ENCODE measurements at places on chromosomes 6 and 20. TPM values are rescaled to one million over a fixed set of nuclear protein-coding genes. Genes with fewer than 3 reads are reported as not detected.

DNA sequence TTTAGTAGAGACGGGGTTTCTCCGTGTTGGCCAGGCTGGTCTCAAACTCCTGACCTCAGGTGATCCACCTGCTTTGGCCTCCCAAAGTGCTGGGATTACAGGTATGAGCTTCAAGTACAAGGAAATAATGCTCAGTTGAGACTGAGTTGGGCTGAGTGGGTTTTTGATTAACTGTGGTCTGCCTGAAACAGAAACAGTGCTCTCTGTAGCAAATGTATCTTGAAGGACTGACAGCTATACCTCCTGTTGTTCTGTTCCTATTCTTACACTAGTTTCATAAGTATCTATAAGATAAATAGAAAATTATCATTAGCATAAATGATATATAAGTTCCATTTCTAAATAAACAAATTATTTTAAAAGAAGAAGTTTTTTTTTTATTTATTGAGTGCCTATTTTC is 142.8 kb upstream of the PTPRK start:
- no peak overlapping the region for H3K27ac ChIP-seq
- no peak overlapping the region for H3K4me3 ChIP-seq
- H3K27me3 ChIP-seq, result no peaks in the 10 kb centered on the region
- no peaks in the 10 kb centered on the region for H3K4me1 ChIP-seq
- DNase-seq, result no peak
- no peaks in the 10 kb centered on the region for H3K36me3 ChIP-seq

GRCh38 chr6:169326067-169326799 is 72.6 kb upstream of the THBS2 start:
- H3K27ac ChIP-seq, result no peak overlapping the region
- H3K4me1 ChIP-seq, result no peaks in the 10 kb centered on the region
- H3K27me3 ChIP-seq, result no peaks in the 10 kb centered on the region
- no peak overlapping the region for H3K4me3 ChIP-seq
- H3K36me3 ChIP-seq, result no peaks in the 10 kb centered on the region
- DNase-seq, result peak; percentile 69

DNA sequence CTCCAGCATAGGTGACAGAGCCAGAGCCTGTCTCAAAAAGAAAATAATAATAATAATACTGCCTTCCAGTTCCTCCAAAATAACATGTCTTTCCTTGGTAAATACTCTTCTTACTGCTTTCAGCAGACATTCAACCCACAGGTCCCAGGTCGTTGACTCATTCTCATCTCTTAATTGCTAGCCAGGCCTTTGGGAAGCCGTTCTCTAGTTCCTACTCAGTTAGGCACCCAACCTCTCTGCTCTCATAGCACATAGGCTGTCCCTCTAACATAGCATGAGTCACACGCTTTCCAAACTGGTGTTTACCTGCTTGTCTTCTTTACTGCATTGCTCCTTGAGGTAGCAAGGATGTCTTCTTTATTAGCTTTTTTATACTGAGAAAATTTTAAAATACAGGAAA is 98.8 kb downstream of the LAMA2 start:
- H3K27ac ChIP-seq, result no peak overlapping the region
- H3K4me3 ChIP-seq, result no peak overlapping the region
- H3K36me3 ChIP-seq, result no peaks in the 10 kb centered on the region
- no peaks in the 10 kb centered on the region for H3K4me1 ChIP-seq

GRCh38 chr6:87333591-87334181 is 4.6 kb upstream of the GJB7 start:
- no peak overlapping the region for H3K4me3 ChIP-seq
- DNase-seq, result no peak
- no peak overlapping the region for H3K27ac ChIP-seq
- peaks cover 16% of the 10 kb centered on the region for H3K4me1 ChIP-seq
- no peaks in the 10 kb centered on the region for H3K36me3 ChIP-seq
- no peaks in the 10 kb centered on the region for H3K27me3 ChIP-seq

DNA sequence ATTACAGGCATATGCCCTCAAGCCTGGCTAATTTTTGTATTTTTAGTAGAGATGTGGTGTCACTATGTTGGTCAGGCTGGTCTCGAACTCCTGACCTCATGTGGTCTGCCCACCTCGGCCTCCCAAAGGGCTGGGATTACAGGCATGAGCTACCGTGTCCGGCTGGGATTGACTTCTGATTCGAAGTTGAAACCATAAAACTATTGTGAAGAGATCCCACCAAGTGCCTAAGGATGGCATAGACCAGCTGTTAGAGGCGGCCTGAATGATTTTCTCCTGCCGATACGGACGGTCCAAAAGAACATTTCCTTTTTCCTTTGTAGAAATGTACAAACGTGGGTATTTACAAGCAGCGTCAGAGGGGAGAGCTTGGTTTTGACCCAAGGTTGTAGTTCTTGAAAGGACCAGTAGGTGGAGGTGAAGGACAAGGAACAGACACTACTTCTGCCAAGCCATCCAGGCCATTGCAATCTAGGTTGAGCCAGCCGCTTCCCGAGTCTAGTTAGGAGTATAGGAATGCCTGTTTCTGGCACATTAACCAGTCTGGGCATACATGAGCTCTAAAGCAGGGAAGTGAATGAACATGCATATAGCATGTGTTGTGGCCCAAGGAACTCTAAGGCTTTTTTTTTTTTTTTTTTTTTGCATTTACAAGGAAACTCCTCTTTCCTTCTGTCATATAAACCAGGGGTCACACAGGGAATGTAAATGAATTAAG is 29.0 kb downstream of the MOCS3 start:
- no peak overlapping the region for H3K4me3 ChIP-seq
- no peaks in the 10 kb centered on the region for H3K4me1 ChIP-seq
- no peaks in the 10 kb centered on the region for H3K36me3 ChIP-seq
- H3K27me3 ChIP-seq, result no peaks in the 10 kb centered on the region
- peak; percentile 88 for DNase-seq

- no peaks in the 10 kb centered on the region for H3K27me3 ChIP-seq
- H3K36me3 ChIP-seq, result no peaks in the 10 kb centered on the region
- no peak for DNase-seq
- no peak overlapping the region for H3K27ac ChIP-seq
- no peaks in the 10 kb centered on the region for H3K4me1 ChIP-seq
These were observed 1294.9 kb upstream of the CITED2 start for GRCh38 chr6:140669321-140669720.

The TRIM15 gene
- total RNA-seq, result not detected

The PI3 gene
- total RNA-seq, result not detected

The EYS gene
- 0.03 TPM for total RNA-seq

The PSMB8 gene
- 2.0 TPM for total RNA-seq

The JAG1 gene
- total RNA-seq, result 129 TPM

Measured in neural progenitor cell (in vitro differentiated cells).